Aorta (tissue), 5 donors: ENCODE measurements at places on chromosomes 12 and 14.

DNA sequence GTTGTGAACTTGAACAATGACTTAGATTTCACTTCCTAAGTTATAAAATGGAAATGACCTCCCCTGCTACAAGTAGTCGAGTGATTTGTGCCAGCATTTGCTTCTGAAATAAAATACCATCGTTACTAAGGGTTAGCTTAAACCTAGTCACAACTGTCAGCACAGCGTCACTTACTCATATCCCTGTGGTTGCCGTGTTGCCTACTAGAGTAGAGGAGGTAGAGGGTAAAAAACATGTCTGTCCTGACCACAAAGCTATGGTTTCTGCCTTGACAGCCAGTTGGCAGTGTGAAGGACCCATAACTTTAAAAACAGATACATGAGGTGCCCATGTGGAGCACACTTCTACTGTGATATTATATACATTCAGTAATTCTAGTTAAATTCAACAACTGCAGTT is 234.2 kb upstream of the RGS6 start:
- DNase-seq: no peak

GRCh38 chr12:23704992-23705943 is 244.2 kb downstream of the SOX5 start:
- DNase-seq: no peak

GRCh38 chr12:77368379-77368778 is 303.0 kb upstream of the E2F7 start:
- no peak for DNase-seq

DNA sequence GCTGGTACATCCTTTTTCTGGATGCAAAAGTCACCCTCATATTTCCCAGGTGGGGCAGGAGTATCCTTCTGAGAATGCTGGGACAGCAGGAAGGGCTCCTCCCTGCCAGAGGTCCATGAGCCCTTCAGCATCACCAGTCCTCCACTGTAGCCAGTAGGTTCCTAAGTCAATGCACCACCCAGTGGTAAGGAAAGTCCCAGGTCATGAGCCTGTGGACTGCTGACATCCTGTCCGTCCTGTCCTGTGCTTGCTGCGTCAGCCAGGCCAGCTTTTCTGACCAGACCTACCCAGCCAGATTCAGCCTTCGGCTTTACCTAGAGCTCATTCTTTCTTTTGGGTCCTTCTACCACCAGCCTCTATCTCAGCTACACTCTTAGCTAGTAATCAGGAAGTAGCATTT is 23.0 kb upstream of the ACTN1 start:
- no peak for DNase-seq

DNA sequence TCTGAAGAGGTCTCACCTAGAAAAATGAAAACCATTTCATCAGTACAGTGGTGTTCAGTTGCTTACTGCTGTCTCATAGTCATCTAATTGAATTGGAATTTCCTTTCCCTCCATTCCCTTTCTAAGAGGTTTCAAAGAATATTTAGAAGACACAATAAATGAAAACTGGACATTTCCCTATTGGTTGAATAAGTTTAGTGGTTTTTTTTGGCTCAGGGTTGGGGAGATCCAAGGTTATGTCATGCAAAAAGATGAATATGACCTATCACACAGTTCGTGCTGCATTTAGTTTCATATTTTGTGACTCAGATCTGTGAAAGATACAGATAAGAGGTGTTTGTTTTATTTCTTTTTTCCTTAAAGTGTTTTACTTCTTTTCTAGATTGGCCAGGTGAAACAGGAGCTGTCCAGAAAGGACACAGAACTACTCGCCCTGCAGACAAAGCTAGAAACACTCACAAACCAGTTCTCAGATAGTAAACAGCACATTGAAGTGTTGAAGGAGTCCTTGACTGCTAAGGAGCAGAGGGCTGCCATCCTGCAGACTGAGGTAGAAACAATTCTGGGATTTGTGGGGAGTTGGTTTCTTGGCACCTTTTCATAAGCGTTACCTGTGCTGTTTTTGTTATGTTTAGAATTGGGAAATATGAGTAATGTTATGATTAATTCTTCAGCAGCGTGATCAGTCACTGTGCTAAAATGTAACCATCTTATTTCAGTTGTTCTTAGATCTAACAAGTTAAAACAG is 124.6 kb downstream of the ERC1 start:
- no peak for DNase-seq

DNA sequence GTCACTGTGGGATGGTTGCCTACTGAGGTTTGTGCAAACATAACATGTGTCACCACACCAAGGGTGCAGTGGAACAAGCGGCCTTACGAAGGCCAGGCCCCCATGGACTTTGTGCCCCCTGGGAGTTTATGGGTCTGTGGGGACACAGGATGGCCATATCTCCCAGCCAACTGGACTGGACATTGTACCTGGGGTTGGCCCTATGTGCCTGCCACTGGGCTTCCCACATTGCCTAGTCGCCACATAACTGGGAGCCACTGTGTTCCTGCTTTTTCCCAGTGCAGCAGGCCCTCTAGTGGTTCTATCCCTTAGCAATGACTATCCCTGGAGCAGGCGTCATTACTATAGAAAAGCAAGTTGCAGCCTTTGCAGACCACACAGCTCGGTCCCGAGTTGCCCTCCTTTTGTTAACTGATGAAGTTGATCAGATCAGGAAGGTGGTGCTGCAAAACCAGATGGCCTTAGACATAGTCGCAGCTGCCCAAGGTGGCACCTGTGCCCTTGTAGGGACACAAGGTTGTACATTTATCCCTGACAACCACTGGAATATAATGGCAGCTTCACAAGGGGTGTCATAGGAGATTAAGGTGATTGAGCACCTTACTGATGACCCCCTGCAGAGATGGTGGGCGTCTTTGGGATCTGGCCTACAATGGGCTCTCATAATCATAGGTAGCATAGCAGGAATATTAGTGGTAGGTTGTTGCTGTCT is 15.2 kb upstream of the RNASE12 start:
- no peak for DNase-seq

DNA sequence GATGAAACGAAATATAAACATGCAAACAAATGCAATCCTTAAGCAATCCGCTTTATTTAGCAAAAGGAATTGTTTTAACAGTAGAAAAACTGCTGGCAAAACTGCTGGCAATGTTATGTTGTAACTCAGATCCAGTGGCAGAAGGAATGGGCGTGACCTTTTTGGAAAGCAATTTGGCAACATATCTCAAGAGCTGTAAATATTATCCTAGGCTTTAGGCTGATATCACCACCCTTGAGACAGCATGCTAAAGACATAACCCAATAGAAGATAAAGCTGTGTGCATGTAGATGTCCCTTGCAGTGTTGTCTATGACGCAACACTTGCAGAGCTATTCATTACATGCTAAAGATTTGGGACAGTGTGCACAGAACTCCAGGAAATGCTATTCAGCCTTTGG is 138.5 kb downstream of the DICER1 start:
- DNase-seq: no peak

DNA sequence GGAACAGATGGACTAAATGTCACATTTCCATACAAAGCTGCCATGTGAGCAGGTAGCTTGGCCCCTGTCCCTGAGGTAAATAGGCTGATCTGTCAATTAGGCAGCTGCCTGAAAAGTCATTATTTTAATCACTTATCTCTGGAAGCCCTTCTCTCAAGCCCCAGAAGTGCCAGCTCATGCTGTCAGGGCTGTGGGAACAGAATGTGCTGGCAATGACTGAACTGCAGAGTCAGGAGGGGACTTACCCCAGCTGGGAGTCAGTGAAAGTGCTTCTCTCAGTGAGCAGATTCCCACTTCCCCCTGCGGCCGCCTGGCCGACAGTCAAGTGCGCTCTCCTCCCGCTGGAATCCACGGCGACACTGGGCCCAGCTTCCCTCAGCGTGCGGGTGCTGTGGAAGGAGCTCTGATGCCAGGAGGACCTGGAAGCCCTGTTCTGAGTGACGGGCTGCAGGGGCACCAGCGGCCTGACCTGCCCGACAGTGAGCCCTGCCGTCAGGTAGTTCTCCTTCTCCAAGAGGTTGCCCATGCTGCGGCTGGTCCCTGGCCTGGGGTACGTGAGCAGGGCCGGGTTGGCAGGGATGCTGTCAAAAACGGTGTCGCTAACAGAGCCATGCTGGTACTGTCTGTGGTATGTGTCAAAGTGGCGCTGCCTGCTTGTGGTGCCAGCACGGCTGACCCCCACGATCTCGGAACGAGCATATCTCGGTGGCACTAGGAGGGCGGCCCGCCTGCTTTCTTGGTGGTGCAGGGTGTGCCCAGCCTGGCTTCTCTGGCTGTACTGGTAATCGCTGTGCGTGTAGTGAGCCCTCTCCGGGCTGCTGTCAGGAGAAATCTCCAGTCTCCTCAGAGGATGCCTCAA is 18.7 kb downstream of the PKP2 start:
- DNase-seq: peak; percentile 56

GRCh38 chr14:30738978-30739377 is 116.9 kb downstream of the SCFD1 start:
- DNase-seq: no peak

GRCh38 chr14:83780321-83780720 is 1749.6 kb upstream of the FLRT2 start:
- DNase-seq: no peak

DNA sequence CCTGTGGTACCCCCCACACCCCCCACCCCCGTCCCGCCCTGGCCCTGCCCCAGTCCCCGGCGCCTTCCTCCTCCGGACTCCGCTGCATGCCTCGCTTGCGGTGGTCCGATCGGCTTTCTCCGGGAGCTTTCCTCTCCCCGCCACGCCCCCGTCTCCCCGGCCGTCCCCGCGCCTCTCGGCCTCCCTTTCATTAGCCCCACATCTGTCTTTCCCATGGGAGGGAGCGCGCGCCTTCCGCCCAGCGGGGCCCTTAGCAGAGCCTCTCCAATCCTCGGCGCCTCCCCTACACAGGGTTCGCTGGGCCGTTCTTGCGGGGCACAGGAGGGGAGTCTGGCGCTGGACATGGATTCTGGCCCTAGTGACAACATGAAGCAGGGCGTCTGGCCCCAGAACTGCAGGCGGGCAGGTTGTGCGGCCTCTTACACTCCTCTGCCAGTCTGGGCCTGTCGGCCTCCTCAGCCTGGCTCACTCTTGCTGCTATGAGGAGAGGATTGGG is 1.5 kb upstream of the EFS start:
- DNase-seq: peak; percentile 91

DNA sequence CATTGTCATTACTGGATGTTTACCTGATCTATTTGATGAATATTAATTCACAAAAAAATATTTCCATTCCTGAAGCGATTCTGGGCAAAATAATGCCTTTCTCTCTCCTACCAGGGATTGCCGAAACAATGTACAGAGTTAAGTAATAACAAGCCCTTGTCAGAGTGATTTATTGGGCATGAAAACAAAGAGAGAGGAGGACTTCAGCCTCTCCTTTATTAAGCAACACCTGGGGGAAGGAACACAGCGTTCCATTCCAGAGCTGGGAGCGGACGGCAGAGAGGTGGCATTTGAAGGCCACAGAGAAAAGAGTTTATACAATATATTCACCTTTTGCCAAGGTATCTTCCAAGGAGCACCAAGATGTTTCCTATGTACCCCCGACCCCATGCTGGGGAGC is 165.8 kb downstream of the KSR2 start:
- DNase-seq: no peak

DNA sequence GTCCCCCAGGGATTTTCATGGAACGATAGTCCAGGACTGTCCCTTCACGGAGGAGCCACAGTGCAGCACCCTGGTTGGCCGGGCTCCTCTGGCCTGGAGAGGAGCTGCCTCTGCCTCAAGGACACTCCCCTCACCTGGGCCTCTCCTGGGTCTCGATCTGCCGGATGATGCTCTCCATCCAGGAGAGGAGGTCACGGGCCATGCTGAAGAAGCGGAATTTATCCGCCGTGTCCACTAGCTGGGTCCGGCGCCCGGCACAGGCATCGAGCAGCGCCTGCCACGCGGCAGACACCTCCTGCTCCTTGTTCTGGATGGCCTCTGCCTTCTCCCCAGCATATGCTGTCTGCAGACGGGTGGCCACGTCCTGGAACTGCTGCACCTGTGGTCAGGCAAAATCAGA is 66.5 kb downstream of the PLEKHG3 start:
- no peak for DNase-seq

DNA sequence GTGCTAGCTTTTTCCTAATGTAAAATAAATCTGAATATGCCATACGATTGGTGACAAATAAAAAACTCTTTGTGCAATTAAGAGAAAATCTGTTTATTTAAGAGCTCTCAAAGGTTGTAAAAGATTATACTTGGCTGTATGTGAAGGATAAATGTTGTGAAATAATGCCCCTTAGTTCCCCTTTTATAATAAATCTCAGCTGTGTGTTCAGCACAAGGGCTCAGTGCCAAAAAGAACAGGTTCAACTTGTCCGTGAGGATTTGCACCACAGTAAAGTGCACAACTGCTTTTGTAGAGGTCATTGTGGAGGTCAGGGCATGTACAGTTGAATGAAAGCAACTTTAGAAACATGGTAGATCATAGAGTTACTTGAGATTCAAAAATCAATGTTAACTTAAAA is 118.6 kb downstream of the TRMT5 start:
- no peak for DNase-seq

DNA sequence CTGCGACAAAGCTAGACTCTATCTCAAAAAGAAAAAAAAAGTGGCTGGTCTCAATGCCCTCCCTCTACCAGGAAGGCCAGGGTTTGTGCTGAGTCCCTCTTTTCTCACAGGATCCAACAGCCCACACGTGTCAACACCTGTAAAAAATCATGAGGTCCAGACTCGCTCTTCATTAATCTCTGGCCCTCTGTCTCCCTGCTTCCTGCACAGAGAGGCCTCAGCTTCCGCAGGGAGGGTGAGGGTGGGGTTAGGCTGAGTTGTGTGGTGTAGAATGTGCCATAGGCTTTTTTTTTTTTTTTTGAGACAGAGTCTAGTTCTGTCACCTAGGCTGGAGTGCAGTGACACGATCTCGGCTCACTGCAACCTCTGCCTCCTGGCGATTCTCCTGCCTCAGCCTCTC is 6.1 kb downstream of the CFAP73 start:
- no peak for DNase-seq

DNA sequence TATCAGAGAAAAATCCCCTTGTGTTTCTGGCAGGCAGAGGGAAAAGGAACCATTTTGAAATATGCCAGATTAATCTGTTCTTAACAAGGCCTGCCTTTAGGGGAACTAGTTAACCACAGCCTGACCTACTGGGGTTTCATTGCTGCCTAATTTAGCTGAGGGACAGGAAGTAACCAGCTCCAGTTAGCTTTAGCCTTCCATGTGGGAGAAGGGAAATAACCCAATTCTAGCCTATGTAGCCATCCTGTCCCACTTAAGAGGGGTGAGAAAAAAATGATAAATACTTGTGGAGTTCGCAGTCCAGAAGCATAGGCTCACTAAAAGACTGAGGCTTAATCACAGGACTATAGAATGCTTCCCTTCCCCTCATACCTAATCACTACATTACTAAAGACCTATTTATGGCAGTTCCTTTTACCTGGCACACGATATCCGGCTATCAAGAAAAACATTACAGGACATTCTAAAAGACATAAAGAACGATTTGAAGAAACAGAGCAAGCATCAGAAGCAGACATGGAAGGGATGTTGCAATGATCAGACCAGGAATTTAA is 22.8 kb downstream of the COX8C start:
- no peak for DNase-seq

DNA sequence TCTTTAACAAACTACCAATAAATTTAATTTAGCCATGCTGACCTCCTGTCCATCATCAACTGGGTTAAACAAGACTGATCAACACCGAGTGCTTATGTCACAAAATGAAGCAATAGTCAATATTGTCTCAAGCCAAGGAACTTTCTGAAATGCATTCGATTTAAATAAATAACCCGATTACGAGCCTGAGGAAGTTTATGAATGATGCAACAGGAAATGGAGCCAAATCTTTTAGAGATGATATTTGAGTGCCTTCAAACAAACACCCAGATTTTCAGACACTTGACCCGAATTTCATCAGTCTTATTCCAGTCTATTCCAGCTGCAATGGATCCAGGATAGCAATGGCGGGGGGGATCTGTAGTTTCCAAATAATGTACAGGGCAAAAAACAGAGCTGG is 27.9 kb downstream of the FAR2 start:
- no peak for DNase-seq
